ENCODE measurements at places on chromosomes 12 and 14.

GRCh38 chr14:23346693-23347405 lies 5.8 kb downstream of the SLC22A17 start:
- DNase-seq: no peak

GRCh38 chr14:102693006-102693755 lies 84.1 kb upstream of the TRAF3 start:
- no peak for DNase-seq

GRCh38 chr14:55458800-55459515 lies 18.5 kb upstream of the TBPL2 start:
- no peak for DNase-seq

DNA sequence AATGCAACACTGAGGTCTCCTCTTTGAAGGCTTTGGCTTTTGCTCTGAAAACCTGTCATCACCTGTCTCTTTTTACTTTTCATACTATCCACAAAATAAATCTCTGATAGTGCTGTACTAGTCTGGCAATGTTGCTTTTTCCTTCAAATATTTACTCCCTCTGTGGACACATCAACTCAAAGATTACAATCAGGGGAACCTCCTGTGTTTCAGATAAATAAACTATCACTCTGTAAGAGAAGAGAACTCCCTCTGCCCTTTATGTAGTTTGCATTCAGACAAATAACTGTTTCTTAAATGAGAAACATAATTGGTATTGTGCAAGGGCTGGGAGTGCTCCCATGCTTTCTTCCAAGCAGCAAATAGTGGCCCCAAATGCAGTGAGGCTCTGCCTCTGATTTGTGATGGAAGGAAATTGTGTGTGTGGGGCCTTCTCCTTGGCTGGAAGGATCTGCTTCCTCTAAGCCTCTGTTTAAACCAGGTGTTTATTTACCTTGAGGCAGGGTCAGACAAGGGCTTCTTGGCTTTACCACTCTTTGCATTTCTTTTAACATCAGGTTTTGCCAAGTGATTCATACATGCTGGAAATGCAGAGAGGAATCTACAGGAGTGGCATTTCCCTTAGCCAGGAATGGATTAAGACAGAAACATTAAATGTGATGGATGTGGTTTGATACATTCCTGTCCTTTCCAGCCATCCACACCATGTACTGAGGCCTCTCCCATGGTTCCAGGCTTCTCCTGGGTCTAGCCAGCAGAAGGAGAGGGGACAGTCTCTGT lies 69.0 kb downstream of the AKAP6 start:
- no peak for DNase-seq

DNA sequence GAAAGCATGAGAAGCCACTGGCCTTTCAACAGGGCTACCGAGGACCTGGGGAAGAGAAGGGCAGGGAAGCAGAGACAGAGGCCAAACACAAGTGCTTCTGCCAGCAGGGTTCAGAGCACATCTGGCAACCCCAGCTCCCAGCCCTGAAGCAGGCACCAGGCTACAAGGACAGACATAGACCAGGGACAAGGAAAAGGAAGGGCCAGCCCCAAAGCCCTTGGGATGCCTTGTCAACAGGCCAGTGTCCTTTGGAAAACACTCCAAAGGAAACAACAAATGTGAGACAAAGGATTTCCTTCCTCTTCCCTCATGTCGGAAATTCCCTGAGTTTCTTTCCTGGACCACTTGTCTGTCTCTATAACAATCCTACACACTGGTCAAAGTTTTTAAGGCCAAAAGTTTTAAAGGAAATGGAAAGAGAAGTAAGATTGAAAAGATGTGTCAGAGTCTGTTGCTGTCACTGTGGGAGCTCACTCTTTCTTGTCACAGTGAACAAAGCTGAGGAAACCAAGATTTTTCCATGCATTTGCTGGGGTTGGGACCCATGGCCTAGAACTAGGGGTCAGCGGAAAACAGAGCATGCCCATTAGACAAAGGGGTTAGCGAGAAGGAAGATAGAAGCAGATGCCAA lies 59.4 kb downstream of the TTC9 start:
- DNase-seq: no peak

DNA sequence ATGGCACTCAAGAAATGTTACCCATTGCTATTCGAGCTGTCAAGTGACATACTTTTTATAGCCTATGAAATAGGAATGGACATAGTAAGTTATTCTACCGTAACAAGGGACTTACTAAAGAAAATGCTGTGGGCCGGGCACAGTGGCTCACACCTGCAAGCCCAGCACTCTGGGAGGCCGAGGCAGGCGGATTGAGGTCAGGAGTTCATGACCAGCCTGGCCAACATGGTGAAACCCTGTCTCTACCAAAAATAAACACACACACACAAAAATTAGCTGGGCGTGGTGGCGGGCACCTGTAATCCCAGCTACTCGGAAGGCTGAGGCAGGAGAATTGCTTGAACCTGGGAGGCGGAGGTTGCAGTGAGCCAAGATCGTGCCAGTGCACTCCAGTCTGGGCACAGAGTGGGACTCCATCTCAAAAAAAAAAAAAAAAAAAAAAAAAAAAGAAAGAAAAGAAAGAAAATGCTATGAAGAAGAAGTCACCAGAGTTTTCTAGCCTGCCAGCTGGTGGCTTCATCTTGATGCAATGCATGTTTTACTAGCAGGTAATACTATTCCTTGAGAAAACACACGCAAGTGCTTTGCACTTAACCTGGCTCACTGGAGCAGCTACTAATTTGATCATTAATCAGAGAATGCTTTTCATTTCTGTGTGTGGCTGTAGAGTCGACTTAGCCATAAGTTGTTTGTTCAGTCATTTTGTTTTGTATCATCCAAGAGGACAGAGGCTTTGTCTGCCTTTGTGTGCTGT lies 166.7 kb upstream of the MYL2 start:
- no peak for DNase-seq

- no peak for DNase-seq
Measured at GRCh38 chr14:55578511-55578910, 1.5 kb upstream of the KTN1 start.

DNA sequence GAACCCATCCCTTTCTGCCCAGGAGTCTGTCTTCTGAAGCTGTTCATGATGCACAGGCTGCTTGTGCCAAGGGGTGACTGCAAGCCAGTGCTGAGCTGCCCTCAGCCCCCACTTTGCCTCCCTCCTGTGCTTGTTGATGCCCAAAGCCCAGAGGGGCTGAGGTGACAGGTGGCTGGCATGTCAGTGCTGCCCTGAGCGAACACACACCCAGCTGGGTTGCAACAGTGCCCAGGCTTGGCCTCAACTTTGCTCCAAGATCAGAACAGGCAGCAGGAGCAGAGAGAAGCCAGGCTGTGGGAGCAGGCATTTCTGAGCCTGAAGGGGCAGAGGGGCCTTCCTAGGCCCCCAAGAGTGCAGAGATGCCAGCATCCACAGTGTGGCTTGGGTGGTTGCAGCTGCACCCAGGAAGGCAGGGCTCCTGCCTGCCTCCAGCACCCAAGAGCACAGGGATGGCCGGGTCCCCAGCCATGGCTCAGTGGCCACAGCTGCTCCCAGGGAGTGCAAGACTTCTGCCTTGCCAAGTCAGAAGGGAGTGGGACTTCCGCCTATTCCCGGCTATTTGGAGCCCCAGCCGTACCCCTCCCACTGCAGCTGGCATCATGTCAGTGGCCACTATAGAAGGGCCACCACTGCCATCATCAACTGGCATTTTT lies 83.1 kb downstream of the SLC16A7 start:
- no peak for DNase-seq

- no peak for DNase-seq
Measured at GRCh38 chr12:4286771-4287317, 13.3 kb downstream of the CCND2 start.

- no peak for DNase-seq
Measured at GRCh38 chr12:89655841-89656240, 52.8 kb downstream of the ATP2B1 start.

- DNase-seq: no peak
Measured at GRCh38 chr12:70271025-70271424, 27.8 kb downstream of the CNOT2 start.

DNA sequence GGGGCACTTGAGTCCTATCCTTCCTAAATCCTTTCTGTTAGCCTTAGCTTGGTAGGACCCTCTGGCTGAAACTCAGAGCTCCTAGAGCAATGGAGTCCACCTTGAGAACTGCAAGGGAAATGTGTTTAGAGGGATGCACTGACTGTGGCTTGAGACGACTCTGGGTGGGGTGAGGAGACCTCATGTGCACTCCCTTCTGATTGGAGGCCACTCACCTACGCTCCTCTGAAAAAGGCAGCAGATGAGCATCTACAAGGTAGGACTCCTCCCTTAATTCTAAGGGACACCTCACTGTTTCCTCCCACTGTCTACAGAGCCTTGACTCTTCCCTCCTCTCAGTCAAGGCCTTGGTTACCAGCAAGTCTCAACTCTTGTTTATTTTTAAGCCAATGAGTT lies 1.0 kb downstream of the MAP3K12 start:
- no peak for DNase-seq

- no peak for DNase-seq
Measured at GRCh38 chr12:52710730-52711129, 7.4 kb upstream of the KRT77 start.

- DNase-seq: no peak
Measured at GRCh38 chr14:50920482-50921230, 23.6 kb downstream of the PYGL start.

DNA sequence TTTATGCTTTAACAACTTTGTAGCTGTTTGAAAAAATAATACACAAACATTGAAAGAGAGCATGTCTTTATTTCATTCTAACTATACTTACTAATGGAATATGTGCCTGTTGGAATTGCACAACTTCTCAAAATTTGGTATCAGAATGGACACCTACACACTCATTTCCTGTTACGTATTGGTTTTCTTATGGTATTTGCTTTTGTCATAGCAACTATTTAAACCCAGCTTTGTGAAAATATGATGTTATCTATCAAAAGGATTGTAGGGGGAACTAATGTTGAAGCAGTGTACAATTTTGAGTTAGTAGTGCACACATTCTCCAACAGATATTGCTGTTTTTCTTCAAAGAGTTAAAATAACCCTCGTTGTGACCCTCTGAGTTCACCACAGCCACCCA lies 52.6 kb downstream of the RBMS2 start:
- DNase-seq: no peak

GRCh38 chr14:37590428-37591139 lies 4.5 kb downstream of the FOXA1 start:
- no peak for DNase-seq

GRCh38 chr14:105086833-105087307 lies 21.6 kb upstream of the GPR132 start:
- peak; percentile 69 for DNase-seq

DNA sequence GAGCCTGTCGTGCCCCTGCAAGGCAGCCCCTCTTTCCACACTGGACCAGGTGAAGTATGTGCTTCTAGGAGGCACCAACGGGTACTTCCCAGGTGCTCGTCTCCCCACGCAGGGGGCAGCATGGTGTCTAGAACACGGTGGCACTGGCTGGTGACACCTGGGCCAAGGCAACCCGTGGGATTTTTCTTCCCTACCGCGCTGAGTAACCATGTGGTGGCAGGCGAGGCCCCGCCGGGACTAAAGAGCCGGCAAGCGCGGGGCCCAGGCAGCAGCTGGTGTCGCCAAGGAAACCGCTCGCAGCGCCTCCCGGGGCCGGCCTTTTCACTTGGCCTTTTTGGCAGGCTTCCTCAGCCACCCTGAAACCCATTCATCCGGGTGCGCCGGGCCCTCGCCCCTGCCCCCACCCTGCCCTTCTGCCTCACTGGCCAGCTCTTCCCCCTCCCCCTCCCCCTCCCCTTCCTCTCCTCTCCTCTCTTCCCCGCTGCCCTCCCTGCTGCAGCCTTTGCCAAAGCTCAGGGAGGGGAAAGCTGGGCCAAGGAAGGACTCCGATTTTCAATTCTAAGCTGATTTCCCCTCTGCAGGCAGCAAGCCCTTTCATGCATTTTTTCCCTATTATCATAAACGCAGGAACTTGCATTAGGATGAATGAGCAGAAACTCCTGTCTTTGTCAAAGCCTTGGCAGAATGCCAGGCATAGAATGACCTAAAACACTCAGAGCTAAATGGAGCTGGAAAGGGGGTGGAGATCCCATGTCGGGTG lies 81.2 kb downstream of the IRF2BPL start:
- DNase-seq: peak; percentile 62

Measured in activated CD4-positive, CD25-positive, alpha-beta regulatory T cell (primary cell).